ENCODE measurements at places on chromosomes 1 and 21. TPM values are rescaled to one million over a fixed set of nuclear protein-coding genes. Genes with fewer than 3 reads are reported as not detected.

DNA sequence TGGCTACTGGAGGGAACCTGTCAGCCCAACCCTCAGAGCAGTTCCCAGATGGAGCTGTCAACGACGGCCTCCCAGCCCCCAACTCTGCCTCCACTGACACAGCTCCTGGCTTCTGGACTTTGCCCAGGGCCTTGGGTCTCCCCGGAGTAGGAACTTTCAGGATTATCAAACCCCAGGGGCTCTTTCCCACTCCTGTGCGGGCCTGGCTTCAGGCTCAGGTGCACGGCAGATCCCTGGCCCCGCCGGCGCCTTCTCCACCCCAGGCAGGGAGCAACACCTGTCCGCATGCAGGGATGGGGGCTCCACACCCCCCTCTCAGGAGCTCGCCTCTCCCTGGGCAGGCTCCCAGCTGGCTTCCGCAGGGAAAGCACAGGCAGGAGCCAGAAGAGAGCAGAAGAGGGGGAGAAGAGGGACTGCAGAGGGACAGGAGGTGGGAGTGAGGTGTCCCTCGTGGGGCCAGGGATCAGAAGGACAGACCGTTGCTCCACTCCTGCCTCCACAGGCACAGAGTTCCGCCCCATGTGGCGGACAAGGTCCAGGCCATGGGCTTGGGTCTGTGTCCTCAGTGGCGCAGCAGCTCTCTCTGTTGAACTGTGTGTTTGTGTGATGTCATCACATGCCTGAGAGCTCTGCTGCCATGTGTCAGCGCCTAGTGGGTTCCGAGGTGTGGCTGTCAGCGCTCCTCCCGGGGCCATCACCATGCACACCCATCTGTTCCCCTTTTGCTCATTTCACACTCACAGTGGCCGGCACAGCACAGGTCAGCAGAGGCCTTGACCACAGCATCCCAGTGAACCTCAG is 107.7 kb downstream of the PDE9A start:
- DNase-seq, result no peak

DNA sequence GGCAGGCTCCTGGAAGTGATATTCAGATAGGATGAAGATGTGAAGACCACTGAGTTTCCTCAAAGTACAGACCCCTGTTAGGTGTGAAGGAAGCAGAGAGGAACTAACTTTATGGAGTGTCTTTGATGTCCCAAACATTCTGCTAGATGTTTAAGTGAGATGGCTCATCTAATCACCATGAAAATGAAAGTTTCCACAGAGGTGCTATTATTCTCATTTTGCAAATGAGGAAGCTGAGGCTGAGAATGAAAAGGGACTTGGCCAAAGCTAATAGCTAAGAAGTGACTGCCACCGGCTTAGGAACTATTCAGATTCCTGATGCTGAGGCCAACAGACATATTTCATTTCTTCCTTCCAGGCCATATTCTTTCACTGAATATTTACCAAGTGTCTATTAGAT is 45.9 kb upstream of the WLS start:
- no peak for DNase-seq

GRCh38 chr1:52189898-52190480 is 48.1 kb downstream of the ZFYVE9 start:
- no peak for DNase-seq

GRCh38 chr1:83571536-83571935 is 427.4 kb downstream of the TTLL7 start:
- DNase-seq, result no peak

DNA sequence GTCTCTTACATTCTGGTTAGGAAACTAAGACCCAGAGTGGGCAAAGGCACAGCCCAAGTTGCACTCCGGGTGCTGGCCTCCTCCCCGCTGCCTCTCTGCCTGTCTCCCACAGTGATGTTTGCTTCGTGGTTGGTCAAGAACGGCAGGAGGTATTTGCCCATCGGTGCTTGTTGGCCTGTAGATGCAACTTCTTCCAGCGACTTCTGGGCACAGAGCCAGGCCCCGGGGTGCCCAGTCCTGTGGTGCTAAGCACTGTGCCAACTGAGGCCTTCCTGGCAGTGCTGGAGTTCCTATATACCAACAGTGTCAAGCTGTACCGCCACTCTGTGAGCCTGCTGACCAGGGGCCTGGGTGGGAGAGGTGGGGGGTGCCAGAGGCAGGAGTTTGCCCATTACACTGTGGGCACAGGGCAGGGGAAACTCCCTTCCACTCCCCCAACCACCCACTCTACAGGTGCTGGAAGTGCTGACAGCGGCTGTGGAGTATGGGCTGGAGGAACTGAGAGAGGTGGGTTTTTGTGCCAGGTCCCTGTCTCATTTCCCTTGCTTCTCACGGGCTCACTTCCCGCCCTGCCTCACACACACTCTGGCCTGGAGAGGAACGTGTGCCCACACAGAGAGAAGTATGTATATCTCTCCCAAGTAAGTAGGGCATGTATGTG is 1.9 kb downstream of the BTBD19 start:
- DNase-seq, result no peak

DNA sequence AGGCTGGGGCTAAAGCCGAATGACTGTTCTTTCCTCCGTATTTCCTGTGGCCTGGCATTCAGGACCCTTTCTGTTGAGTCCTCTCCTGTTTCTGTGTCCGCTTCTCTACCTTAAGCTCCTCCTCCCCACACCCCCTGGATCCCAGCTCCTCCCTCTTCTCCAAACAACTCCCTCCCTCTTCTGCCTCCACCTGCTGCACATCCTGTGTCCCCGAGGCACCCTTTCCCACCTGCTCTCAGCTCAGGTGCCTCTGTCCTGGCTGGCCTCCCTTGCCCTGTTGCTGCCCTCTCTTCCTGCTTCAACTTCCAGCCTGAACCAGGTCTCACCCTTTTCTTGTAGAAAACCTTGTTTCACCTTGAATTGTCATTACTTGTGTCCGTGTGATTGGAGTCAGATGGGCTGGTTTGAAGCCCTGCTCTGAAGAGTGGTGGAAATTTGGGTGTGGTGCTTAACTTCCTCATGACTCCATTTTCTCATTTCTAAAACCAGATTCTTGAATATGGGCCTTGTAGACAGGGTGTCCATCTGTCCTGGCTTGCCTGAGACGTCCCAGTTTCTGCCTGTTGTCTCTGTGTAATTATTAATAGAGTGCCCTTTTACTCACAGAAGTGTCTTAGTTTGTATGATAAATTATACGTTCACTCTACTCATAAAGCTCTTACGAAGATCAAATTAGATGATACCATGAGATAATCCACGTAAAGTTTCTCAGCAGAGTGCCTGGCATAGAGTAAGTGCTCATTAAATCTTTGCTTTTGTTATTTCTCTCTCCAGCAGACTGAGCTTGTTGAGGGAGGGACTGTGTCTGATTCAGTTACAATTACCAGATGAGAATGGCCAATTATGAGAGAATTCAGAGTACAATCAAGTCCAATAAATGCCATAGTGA is 58.9 kb upstream of the TRABD2B start:
- DNase-seq, result no peak

Gene C8B
- not detected for total RNA-seq

Gene SAMD11
- 13.9 TPM for total RNA-seq

Gene PRAMEF2
- not detected for total RNA-seq

Gene SEMA6C
- total RNA-seq, result 6.2 TPM

Measured in ureter (tissue), 1 donor.